ENCODE measurements at places on chromosomes 6 and 20.

DNA sequence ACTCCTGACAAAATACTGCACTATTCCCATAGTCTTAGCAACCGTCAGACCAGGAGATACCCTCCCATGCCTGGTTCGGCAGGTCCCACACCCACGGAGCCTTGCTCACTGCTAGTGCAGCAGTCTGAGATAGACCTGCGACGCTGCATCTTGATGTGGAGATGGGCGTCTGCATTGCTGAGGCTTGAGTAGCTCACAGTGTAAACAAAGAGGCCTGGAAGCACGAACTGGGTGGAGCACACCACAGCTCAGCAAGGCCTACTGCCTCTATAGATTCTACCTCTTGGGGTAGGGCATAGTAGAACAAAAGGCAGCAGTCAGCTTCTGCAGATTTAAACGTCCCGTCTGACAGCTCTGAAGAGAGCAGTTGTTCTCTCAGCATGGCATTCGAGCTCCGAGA lies 25.4 kb downstream of the TMEM244 start:
- no peak for DNase-seq

DNA sequence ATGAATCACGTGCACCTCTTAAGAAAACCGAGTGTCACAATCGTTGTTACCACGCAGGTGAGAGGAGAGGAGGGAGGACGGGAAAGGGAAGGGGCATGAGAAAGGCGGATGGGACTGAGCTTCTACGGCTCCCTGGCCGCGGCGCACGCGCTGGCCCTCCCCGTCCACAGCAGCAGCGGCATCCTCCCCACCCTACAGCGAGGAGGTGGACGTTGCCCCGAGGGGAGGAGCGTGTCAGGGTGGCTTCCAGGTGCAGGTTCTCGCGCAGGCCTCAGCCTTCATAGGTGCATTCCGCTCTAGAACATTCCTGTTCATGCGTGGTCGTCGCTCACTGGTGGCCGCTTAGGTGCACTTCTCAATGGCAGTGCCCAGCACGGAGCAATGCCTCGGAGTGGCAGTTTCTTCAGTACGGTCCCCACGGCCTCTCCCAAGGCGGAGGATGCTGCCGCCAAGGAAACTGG lies 29.7 kb upstream of the AFDN start:
- DNase-seq: no peak

GRCh38 chr6:166529586-166529985 lies 56.9 kb downstream of the RAMACL start:
- no peak for DNase-seq

- DNase-seq: no peak
Observed at GRCh38 chr6:11367638-11368199, 135.3 kb upstream of the NEDD9 start.

All from putamen (tissue), 1 donor.